Activated B cell treated with CpG ODN at 0.5 μM for 24 hours (primary cell): ENCODE measurements at places on chromosomes 4 and X. TPM values are rescaled to one million over a fixed set of nuclear protein-coding genes. Genes with fewer than 3 reads are reported as not detected.

FGF13 gene
- total RNA-seq = not detected in 2 replicates

GAK gene
- 159 and 172 TPM in 2 replicates for total RNA-seq

ASB5 gene
- total RNA-seq = not detected in 2 replicates

PAK3 gene
- total RNA-seq = 0.05 TPM in 1 of 2 replicates, not detected in the other

SPANXN3 gene
- total RNA-seq = not detected in 2 replicates

GABRG1 gene
- not detected in 2 replicates for total RNA-seq

RAI2 gene
- total RNA-seq = not detected in 2 replicates

ZNF711 gene
- 3.5 TPM in 2 replicates for total RNA-seq

NXF2B gene
- not detected in 2 replicates for total RNA-seq

MAGEB2 gene
- not detected in 2 replicates for total RNA-seq

SRPK3 gene
- not detected in 2 replicates for total RNA-seq

TBC1D14 gene
- total RNA-seq = 35.1 and 35.2 TPM in 2 replicates

UGT2A2 gene
- not detected in 2 replicates for total RNA-seq

PFKFB1 gene
- 0.71 and 0.73 TPM in 2 replicates for total RNA-seq

BCORL1 gene
- 8.0 and 8.2 TPM in 2 replicates for total RNA-seq

EMCN gene
- total RNA-seq = not detected in 2 replicates

DIAPH2 gene
- total RNA-seq = 16.5 and 20.5 TPM in 2 replicates

CCDC110 gene
- 0.33 and 0.71 TPM in 2 replicates for total RNA-seq

MAGEB1 gene
- not detected in 2 replicates for total RNA-seq

FAM47E gene
- total RNA-seq = 0.39 TPM in 1 of 2 replicates, not detected in the other

VGLL1 gene
- total RNA-seq = not detected in 2 replicates

NSUN7 gene
- total RNA-seq = 1.4 and 1.6 TPM in 2 replicates

PDGFRA gene
- total RNA-seq = not detected in 2 replicates

F8A2 gene
- not detected in 2 replicates for total RNA-seq

DRP2 gene
- 0.07 TPM in 2 replicates for total RNA-seq

NIPAL1 gene
- 0.69 and 0.73 TPM in 2 replicates for total RNA-seq

NDNF gene
- not detected in 2 replicates for total RNA-seq

FGD1 gene
- total RNA-seq = not detected in 2 replicates

CNKSR2 gene
- 15.6 and 15.7 TPM in 2 replicates for total RNA-seq

SPANXN4 gene
- total RNA-seq = not detected in 2 replicates

SLITRK2 gene
- not detected in 2 replicates for total RNA-seq

TREX2 gene
- total RNA-seq = 1.9 and 3.2 TPM in 2 replicates

KIAA1210 gene
- total RNA-seq = not detected in 2 replicates

GPRASP3 gene
- 1.3 TPM in 2 replicates for total RNA-seq

HSD17B13 gene
- total RNA-seq = 0.17 and 0.35 TPM in 2 replicates

SLC26A1 gene
- 0.15 TPM in 1 of 2 replicates, not detected in the other for total RNA-seq

GAGE2A gene
- total RNA-seq = not detected in 2 replicates

MAP9 gene
- total RNA-seq = 8.8 and 10.7 TPM in 2 replicates

ADH1C gene
- not detected in 2 replicates for total RNA-seq

BEND2 gene
- total RNA-seq = not detected in 2 replicates

HAND2 gene
- not detected in 2 replicates for total RNA-seq

TMEM154 gene
- total RNA-seq = 47.5 and 59.9 TPM in 2 replicates

CYBB gene
- 155 and 165 TPM in 2 replicates for total RNA-seq

FGF2 gene
- 0.10 and 0.29 TPM in 2 replicates for total RNA-seq

PPEF1 gene
- total RNA-seq = not detected in 2 replicates

TMEM144 gene
- not detected in 2 replicates for total RNA-seq
